ENCODE measurements at places on chromosomes 5 and 9.

- no peak for DNase-seq
Observed at GRCh38 chr5:18394443-18394804, 760.2 kb downstream of the TAF11L14 start.

DNA sequence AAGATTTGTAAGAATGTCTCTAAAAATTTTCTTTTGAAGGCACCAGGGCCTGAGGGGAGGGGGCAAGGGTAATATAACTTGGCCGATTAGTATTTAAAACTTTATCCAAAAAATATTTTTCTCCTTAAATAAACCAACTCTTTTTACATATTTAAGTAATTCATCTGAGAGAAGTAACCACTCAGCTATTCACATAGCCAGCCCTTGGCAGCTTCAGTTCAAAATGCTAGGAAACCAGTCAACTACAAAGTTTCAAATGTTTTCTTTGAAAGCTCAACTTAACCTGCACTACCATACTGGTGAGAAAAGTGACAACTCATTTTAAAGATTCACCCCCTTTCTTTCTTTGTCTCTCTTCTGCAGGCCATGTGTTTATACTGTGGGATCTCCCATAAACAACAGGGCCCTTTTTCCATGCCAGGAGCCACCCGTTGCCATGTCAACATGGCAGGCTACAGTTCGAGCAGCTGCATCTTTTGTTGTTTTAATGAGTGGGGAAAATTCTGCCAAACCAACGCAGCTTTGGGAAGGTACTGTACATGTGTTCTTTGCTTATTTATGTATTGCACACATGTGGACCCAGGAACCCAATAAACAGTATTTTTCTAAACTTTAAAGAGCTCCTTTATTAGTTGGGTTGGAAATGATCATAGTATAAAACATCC, 46.3 kb downstream of the AOPEP start:
- no peak for DNase-seq

- no peak for DNase-seq
Observed at GRCh38 chr9:116232424-116233159, 79.0 kb downstream of the PAPPA start.

DNA sequence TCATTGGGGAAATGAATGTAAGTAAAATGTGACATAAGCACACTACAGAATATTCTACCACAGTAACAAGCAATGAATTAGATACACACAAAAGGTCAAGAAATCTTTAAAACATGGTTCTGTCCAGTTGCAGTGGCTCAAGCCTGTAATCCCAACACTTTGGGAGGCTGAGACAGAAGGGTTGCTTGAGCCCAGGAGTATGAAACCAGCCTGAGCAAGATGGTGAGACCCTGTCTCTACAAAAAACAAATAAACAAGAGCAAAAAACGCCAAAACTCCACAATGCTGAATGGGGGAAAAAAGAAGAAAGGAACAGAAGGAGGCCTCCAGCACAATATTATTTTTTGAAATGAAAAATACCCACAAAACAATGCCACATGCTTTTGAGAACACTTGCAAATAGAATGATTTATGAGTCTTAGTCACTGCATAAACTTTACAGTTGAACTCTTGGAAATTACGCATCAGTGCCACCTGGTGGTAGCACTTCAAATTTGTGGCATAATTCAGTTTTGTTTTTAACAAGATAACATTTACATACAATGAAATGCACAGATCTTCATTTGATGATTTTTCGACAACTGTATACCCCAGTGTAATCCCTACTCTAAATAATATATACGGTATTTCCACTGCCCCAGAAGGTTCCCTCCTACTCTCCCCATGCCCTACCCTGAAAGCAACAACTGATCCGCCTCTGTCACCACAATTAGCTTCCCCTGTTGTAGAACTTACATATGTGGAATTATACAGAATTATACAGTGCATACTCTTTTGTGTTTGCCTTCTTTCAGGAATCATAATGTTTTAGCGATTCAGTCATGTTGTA, 14.4 kb upstream of the SPINK4 start:
- DNase-seq, result peak; percentile 55

GRCh38 chr5:143025971-143026370, 255.8 kb downstream of the ARHGAP26 start:
- DNase-seq, result no peak

DNA sequence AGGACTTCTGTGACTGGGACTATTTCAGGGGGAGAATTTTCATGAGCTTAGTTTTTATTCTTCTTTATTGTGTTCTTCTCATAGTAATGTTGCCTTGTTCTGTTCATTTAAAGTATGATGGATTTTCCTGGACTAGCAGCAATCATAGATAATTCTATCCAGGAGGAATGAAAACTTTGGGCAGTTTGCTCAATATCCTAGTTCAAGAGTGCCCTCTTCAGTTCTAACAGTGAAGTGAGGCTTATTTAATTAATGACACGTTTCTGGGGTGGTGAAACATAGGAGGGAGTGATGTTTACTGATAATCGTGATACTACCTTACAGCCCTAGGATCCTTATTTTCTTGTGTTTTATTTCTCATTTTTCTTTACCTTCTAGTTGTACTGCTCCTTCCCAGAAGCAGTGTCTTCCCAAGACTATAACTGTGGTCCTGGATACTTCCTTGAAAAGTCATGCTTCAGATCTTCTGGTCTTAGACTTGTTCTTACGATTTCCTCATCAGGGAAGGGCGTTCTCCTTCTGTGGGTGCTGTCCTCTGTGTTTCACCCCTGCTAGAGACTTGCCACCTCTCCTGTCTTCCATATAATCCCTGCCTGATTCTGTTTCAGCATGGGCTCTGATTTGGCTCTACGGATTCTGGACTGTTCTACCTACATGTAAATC, 57.4 kb downstream of the CFAP95 start:
- peak; percentile 29 for DNase-seq

DNA sequence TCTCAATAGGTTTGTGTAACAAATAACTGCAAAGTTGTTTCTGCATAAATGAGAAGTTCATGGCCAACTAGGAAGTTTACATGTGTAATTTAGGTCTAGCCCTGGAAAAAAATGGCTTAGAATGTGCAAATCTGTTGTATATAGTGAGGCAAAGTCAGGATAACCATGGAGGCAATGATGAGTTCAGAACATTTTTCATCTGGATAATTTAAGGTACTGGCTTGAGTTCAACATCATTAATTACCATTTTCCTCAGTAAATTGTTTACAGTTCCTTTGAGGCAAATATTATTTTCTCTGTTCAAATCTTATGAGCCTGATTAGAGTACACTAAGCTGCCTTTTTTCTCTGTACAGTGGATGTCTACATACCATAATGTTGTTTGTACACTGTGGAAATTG, 1259.0 kb upstream of the NUDT12 start:
- DNase-seq, result no peak

- DNase-seq, result peak; percentile 59
Observed at GRCh38 chr9:83934569-83935275, 13.5 kb upstream of the KIF27 start.

DNA sequence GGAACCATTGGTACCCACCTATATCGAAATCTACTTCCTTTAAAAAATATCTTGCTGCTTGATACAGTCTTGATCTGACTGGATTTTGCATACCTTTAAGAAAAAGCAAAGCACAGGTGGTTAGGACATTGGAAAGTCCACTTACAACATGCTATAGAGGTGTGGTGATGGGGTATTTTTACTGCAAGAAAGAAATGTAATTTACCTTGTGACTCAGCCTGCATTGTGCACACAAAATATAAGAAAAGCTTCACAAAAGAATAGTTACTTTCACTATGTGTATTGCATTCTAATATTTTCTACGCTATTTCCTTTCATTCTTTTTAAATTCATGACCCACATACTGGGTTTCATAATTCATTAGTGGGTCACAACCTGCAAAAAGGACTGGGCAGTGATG, 236.2 kb upstream of the RASEF start:
- no peak for DNase-seq

GRCh38 chr9:93010704-93011103, 47.8 kb upstream of the SUSD3 start:
- DNase-seq, result no peak

GRCh38 chr5:169272731-169273427, 28.1 kb downstream of the SLIT3 start:
- DNase-seq, result no peak

GRCh38 chr5:68161156-68161555, 54.4 kb upstream of the PIK3R1 start:
- no peak for DNase-seq

DNA sequence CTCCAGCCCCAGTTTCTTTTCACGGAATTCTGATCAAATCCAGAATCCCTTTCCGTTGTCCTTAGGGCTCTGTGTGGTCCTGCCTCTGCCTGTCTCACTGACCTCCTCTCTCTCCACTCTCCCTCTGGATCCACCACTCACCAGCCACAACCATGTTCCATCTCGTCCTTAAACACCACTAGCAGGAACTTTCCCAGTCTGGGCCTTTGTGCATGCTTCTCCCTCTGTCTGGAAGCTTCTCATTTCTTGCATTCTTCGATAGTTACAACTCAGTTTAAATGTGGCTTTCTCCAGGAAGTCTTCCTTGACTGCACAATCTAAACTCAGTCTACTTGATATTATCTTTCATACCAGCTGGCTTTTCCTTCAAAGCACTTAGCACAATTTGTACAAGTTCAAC, 117.7 kb upstream of the MSX2 start:
- no peak for DNase-seq

Measured in AG09309 (cell line).